ENCODE measurements at places on chromosomes 1 and 21. TPM values are rescaled to one million over a fixed set of nuclear protein-coding genes. Genes with fewer than 3 reads are reported as not detected.

The CLCA2 gene
- 1.8 TPM for total RNA-seq

The NBPF10 gene
- 4.3 TPM for total RNA-seq

The CHRM3 gene
- total RNA-seq = not detected

The KCND3 gene
- under 0.01 TPM for total RNA-seq

The FCRL5 gene
- not detected for total RNA-seq
